Activated T-helper 17 cell treated with anti-CD3 and anti-CD28 coated beads, Interleukin-2, amount 50 U/mL, for 72 hours (primary cell): ENCODE measurements at places on chromosomes 12 and 14.

DNA sequence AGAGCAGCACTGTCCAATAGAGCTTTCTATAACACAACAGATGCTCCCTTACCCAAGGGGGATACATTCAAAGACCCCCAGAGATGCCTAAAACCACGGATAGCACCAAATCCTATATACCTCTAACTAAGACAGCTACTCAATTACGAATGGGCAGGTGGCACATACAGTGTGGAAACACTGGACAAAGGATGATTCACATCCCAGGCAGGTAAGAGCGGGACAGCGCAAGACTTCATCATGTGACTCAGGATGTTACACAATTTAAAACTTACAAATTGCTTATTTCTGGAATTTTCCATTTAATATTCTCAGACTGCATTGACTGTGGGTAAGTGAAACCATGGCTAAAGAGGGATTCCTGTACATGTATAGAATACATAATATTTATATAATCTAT, 5.5 kb upstream of the HCFC2 start:
- H3K36me3 ChIP-seq, result no peaks in the 10 kb centered on the region
- no peak overlapping the region for H3K4me3 ChIP-seq
- no peak overlapping the region for H3K27ac ChIP-seq

DNA sequence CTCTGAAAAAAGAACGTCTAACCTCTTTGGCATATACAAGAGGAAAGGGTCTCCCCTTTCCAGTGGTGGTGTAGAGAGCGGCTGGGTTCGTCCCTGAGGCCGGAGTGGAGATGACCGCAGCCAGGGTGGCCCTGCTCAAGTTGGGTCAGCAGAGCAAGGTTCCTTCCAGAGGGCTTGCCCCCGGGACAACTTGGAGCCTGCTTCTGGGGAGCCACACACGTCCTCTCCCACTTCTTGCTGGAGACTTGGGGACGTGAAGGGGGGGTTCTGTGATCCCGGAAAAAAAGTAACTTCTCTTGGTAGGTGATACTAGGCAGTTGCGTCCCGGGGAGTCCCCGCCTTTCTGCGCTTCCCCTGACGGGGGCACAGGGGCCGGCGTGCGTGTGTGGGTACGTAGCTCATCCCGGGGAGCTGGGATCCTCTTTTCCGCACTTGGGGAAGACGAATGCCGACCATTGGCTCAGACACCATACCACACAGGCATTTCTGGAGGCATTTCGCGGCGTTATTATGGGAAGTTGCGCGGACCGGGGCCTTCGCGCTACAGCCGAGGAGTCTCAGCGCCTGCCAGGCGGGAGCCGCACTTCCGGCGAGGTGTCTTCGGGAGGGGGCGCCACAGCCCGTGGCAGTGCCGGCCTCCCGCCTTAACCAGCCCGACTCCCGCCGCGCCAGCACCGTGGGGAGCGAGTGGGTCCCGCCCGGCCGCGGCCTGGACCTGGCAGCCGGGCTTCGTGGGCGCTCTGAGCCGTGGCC, 14.8 kb upstream of the PAX9 start:
- H3K4me1 ChIP-seq, result peaks cover 3% of the 10 kb centered on the region
- no peak for ATAC-seq
- no peak overlapping the region for H3K27ac ChIP-seq
- H3K36me3 ChIP-seq, result peaks cover 5% of the 10 kb centered on the region

- no peak for ATAC-seq
- H3K4me1 ChIP-seq, result no peaks in the 10 kb centered on the region
- H3K36me3 ChIP-seq, result peaks cover 74% of the 10 kb centered on the region
- H3K4me3 ChIP-seq, result no peak overlapping the region
- no peak overlapping the region for H3K27ac ChIP-seq
- no peaks in the 10 kb centered on the region for H3K27me3 ChIP-seq
Measured at GRCh38 chr12:124422570-124423523, 128.0 kb downstream of the RFLNA start.

GRCh38 chr14:45716572-45716971, 463.6 kb upstream of the MIS18BP1 start:
- no peak overlapping the region for H3K4me3 ChIP-seq
- H3K4me1 ChIP-seq, result no peaks in the 10 kb centered on the region
- H3K27ac ChIP-seq, result no peak overlapping the region
- ATAC-seq, result no peak
- H3K36me3 ChIP-seq, result no peaks in the 10 kb centered on the region
- no peaks in the 10 kb centered on the region for H3K27me3 ChIP-seq

DNA sequence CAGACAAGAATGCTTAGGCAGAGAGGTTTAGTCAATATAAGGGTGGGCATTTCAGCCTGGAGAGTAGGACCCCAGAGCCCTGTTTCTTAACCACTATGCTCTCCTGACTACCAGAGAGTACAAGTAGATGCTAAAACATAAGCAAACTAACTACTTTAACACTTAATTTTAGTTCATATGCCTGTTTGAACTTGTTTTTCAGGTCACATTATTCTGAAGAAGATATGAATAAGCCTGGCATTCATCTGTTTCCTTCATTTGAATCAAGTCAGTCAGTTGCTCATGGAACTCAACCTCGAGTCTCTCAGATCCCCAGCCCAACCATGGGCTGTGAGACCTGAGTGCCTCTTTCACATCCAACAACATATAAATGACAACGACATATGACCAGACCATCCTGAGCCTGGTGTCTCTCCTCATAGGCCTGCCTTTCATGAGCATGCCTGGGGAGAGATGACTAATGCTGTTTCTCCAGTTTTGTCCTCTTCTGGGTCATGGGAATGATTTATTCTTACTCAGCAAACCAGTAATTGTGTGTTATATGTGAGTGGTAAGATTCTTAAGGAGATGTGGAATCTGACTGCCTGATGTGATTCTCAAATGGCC, 251.1 kb upstream of the BTG1 start:
- no peaks in the 10 kb centered on the region for H3K36me3 ChIP-seq
- peaks cover 82% of the 10 kb centered on the region for H3K4me1 ChIP-seq
- peak; percentile 68 for ATAC-seq
- peak overlapping the region; percentile 84 for H3K4me3 ChIP-seq
- H3K27me3 ChIP-seq, result no peaks in the 10 kb centered on the region

DNA sequence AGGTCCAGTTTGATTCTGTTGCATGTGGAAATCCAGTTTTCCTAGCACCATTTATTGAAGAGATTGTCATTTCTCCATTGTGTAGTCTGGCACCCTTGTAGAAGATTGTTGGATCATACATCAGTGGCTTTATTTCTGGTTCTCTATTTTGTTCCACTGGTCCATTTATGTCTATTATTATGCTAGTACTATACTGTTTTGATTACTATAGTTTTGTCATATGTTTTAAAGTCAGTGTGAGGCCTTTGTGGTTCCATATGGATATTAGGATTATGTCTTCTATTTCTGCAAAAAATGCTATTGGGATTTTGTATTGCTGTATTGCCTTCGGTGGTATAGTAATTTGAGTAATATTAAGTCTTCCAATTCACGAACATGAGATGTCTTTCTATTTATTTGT, 51.4 kb downstream of the LEMD3 start:
- H3K27me3 ChIP-seq, result no peaks in the 10 kb centered on the region
- H3K4me3 ChIP-seq, result no peak overlapping the region
- peaks cover 9% of the 10 kb centered on the region for H3K4me1 ChIP-seq
- peaks cover 89% of the 10 kb centered on the region for H3K36me3 ChIP-seq
- no peak overlapping the region for H3K27ac ChIP-seq

GRCh38 chr14:70671652-70672644, 30.2 kb downstream of the TTC9 start:
- no peak overlapping the region for H3K4me3 ChIP-seq
- no peak for ATAC-seq
- peaks cover 80% of the 10 kb centered on the region for H3K36me3 ChIP-seq
- no peak overlapping the region for H3K27ac ChIP-seq
- H3K27me3 ChIP-seq, result no peaks in the 10 kb centered on the region

DNA sequence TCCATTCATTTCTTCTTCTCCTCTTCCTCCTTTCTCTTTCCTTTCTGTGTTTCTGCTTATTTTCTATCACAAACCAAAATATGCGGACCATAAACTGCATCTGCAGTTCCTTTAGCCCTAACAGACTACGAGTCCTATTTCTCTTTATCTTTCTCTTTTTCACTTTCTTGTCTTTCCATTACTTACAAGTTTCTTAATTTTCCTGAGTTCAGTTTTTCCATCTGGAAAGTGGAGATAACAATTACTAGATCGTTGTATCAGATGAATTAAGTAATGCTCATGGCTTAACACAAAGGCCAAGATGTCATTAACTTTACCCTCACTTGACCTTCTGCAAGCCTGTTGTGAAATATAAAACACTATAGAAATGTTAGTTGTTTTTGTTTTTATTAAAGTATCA, 983 bp upstream of the COPS7A start:
- H3K27ac ChIP-seq, result peak overlapping the region; percentile 93
- peaks cover 26% of the 10 kb centered on the region for H3K4me1 ChIP-seq
- no peaks in the 10 kb centered on the region for H3K27me3 ChIP-seq
- H3K4me3 ChIP-seq, result peak overlapping the region; percentile 90

- no peaks in the 10 kb centered on the region for H3K27me3 ChIP-seq
- no peak overlapping the region for H3K4me3 ChIP-seq
- H3K27ac ChIP-seq, result no peak overlapping the region
- ATAC-seq, result no peak
- H3K4me1 ChIP-seq, result no peaks in the 10 kb centered on the region
Measured at GRCh38 chr14:26200687-26201086, 397.1 kb downstream of the NOVA1 start.

DNA sequence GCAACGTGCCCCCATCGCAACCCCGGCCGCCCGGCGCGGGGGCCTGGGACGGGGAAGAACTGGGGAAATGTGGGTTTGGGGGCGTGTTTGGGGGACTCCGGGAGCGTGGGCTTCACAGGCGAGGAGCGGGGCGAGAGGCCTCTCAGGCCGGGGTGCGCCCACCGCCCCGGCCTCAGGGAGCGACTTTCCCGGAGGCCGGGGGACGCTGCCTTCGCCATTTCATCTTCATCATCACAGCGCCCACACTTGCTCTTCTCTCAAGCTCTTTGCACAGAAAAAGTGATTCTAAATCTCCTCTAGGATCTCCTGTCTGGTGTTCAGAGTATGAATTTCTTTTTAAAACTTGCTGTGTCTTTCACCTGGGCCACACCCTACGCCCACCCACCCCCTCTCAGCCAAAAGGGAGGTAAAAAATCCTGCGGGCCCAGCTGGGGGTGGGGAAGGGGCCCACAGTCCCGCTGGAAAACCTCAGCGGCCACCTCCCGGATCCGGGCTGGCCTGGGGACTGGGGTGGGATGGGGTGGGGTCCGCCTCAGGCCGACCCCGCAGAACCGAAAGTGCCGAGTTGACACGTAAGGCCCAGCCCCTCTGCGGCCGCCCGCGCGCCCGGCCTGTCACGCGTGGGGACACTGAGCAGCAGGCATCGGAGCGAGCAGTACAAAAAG, 7.4 kb downstream of the CDKN1B start:
- H3K27me3 ChIP-seq, result no peaks in the 10 kb centered on the region
- H3K36me3 ChIP-seq, result peaks cover 99% of the 10 kb centered on the region
- peaks cover 14% of the 10 kb centered on the region for H3K4me1 ChIP-seq
- peak overlapping the region; percentile 96 for H3K27ac ChIP-seq
- no peak for ATAC-seq

DNA sequence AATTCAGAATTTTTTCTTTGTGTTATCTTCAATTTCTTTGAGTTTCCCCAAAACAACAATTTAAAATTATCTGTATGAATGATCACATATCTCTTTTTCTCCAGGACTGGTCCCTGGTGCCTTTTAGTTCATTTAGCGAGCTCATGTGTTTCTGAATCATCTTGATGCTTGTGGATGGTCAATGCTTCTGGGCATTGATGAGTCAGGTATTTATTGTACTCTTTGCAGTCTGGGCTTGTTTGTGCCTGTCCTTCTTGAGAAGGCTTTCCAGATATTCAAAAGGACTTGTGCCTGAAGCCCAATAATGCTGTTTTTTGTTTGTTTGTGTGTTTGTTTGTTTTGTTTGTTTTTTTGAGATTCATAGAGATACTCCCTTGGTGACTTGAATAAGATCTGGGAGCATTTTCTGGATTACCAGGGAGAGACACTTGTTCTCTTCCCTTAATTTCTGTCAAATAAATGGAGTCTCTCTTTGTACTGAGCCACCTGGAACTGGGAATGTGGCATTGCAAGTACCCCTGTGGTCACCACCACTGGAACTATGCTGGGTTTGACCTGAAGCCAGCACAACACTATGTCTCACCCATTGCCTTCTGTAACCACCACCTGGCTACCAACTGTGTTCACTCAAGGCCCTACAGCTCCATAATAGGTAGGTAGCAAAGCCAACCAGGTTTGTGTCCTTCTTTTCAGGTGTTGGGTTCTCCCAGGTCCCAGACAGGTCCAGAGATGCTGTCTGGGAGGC, 56.3 kb downstream of the SLC6A15 start:
- no peak overlapping the region for H3K27ac ChIP-seq
- H3K27me3 ChIP-seq, result peaks cover 5% of the 10 kb centered on the region
- no peak overlapping the region for H3K4me3 ChIP-seq
- no peak for ATAC-seq
- H3K36me3 ChIP-seq, result no peaks in the 10 kb centered on the region

DNA sequence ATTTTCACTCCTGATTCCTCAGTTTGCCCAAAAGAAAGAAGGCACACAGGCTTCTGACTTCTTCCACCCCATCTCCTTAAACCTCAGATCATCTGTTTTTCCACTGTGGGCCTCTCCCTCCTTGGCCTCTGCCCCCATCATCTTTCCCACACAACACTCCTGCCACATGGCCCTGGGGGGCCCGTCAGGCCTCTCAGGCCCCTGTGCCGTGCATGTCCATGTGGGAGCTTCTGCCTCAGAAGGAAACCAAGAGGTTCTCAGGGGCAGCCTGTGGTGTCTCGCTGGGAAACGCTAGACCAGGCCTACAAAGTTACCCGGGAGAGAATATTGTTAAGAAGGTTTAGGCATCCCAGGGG, 8.0 kb downstream of the KLHL33 start:
- H3K4me3 ChIP-seq, result peak overlapping the region; percentile 56
- ATAC-seq, result peak; percentile 18
- H3K4me1 ChIP-seq, result peaks cover 11% of the 10 kb centered on the region

DNA sequence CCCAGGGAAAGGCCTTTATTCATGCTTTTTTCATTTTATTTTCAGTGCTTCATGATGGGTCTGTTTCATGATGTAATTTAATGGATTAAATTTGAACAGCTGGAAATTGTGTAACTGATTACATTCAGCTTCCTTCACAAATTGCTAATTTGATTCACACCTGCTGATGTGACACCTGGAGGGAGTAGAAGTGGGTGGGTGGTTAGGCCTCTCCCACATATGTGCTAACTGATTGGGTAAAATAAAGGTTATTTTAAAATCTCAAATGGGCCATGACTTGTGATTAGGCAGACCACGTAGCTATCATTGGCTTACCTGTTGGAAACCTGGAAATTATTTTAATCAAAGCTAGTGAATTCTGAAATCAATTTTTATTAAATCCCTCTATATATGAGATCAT, 142.1 kb downstream of the GXYLT1 start:
- no peaks in the 10 kb centered on the region for H3K36me3 ChIP-seq
- peaks cover 14% of the 10 kb centered on the region for H3K27me3 ChIP-seq
- H3K4me3 ChIP-seq, result no peak overlapping the region
- no peak for ATAC-seq

DNA sequence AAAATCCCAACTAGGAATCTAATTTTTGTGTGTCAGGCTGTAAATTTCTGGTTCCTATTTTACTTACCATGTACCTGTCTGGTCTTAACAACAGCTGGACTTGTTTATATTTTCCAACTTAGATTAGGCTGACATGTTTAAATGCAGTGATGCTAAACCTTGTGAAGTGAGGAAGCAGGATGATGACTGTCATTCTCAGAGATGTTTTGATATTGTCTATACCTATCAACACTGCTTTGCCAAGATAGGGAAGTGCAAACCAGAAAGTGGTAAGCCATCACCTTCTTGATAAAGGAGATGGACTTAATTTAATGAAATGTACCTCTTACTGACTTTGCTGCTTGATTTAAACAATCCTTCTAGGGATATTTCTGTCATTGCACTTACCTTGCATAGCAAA, 2.1 kb downstream of the BICD1 start:
- no peak for ATAC-seq
- peak overlapping the region; percentile 81 for H3K4me3 ChIP-seq
- H3K4me1 ChIP-seq, result peaks cover 26% of the 10 kb centered on the region
- no peak overlapping the region for H3K27ac ChIP-seq

- peak overlapping the region; percentile 60 for H3K27ac ChIP-seq
- no peaks in the 10 kb centered on the region for H3K27me3 ChIP-seq
Measured at GRCh38 chr14:98120831-98121464, 1151.0 kb downstream of the BCL11B start.
